ENCODE measurements at places on chromosomes 6 and 20.

GRCh38 chr20:44785768-44786167 is 24.6 kb downstream of the RIMS4 start:
- DNase-seq, result no peak

GRCh38 chr20:35347011-35347410 is 54.8 kb upstream of the FAM83C start:
- no peak for DNase-seq

- no peak for DNase-seq
These were observed 205.3 kb downstream of the CD109 start for GRCh38 chr6:73901311-73901710.

DNA sequence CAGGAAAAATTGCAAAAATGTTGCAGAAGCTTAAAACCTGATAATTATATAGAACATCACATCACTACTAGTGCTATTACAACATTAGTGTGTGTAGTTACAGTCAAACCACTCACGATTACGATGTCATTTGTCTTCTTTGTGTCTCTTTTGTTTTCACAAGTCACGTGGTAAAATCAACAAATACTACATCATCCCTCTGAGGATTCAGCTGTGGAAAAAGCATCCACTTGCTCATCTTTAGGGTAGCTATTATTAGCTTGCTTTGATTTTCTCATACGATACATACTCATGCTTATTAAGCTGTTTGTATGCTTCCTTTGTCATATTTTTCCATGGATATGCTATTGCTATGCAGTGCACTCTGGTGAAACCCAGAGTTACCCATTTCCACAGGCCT is 22.2 kb upstream of the ATXN1 start:
- DNase-seq, result no peak

DNA sequence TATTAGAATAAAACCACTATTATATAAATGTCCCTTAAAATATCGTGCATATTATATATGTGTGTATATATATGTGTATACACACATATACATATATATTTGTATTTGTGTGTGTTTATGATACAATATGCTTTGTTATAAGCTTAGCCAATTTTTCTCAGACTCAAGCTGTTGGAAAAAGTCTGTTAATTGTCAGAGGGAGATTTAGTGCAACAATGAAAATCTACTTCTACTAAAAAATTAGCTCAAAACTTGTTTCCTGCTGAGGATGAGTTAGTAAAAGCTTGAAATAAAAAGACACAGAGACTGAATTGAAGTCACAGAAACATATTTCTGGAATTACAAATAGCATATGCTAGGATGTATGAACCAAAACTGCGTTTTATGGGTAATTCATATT is 79.4 kb downstream of the ADGRG6 start:
- no peak for DNase-seq

DNA sequence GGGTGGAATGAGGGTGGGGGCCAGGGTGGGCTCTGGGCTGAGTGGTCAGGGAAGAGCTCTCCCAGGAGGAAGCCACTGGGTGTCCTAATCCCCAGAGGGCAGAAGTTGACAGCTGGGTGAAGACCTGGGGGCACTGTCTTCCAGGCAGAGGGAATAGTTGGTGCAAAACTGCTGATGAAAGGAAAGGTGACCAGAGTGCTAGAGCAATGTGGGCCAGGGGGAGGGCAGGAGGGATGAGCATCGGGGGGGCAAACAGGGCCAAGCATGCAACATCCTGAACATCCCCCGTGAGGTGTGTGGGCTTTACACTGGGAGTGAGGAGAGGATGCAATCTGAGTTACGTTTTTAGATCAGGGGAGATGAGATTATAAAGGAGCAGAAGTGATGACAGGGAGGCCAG is 97.8 kb downstream of the NOL4L start:
- no peak for DNase-seq

DNA sequence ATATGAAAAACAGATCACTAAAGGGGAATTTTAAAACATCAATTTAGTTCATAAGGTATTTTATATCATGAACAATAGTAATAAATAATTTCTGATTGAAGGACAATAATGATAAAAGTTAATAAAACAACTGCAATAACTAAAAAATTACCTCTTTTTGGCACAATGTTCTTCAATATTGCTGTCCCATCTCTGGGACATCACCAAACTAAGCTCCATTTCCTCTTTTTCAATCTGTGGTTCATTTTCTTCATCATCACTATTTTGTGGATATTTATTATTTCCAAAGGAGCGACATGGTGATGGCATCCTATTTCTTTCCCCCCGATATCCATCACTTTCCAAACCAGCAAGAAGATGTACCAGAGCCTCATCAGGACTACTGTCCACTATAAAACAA is 103.2 kb downstream of the REV3L start:
- DNase-seq, result no peak

- DNase-seq, result no peak
These were observed 125.7 kb downstream of the TTLL2 start for GRCh38 chr6:167450626-167451025.

DNA sequence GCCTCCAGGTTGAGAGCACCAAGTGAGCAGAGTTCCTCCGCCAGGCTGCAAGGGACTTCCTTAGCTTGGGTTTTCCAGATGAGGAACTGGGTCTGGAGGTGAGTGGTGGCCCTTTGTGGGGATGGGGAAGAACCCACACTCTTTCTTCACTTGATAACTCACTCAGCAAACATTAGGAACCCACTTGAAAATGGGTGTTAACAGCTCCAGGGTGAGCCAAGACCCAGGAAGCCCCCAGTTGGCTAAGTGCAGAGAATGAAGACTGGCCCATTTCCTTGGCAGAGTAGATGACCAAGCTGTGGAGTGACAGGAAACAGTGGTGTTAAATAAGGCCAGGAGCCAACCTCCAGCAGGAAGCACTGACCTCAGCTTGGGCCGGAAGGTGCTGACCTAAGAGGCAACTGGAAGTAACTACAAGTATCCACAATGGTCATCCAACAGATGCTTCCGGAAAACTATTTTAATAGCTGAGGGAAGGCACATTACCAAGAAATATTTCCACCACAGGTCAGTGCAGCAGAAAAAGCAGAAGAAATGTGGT is 22.7 kb downstream of the MRPL14 start:
- no peak for DNase-seq

DNA sequence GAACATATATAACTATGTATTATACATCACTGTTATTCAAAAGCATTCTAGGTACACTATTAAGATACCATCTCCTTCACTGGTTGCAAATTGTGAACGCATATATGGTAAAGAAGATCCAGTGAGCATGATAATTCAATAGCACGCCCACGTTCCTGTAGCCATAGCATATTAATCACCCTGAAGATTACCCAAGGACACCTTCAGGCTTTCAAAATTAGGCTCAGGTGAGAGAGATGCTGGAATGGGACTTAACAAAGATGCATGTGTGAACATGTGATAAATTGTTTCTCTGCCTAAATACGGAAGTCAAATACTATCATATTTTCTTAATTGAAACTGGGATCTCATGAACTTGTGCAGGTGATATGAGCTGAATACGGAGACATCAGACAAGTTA is 303.5 kb downstream of the PTPRK start:
- no peak for DNase-seq

- no peak for DNase-seq
These were observed 521.9 kb downstream of the PKHD1 start for GRCh38 chr6:51565472-51565871.

DNA sequence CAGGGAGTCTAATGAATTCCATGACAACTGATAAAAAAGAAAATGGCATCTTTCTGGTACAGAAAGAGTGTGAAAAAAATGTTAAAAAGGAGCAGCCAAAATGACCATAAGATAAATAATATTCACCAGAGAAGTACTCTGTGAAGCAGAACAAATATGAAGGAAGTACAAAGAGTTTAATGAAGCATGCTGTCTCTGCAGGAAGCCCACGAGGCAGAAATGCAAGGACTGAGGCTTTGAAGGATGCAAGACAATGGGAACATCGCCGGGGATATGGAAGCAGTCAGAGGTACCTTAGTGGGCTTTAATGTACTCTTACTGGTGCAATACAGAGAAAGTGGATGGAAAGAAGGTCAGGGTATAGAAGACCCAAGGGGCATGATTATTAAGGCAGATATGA is 50.7 kb downstream of the NOX3 start:
- DNase-seq, result no peak

- no peak for DNase-seq
These were observed 187.0 kb downstream of the MTFR2 start for GRCh38 chr6:136063096-136063495.

DNA sequence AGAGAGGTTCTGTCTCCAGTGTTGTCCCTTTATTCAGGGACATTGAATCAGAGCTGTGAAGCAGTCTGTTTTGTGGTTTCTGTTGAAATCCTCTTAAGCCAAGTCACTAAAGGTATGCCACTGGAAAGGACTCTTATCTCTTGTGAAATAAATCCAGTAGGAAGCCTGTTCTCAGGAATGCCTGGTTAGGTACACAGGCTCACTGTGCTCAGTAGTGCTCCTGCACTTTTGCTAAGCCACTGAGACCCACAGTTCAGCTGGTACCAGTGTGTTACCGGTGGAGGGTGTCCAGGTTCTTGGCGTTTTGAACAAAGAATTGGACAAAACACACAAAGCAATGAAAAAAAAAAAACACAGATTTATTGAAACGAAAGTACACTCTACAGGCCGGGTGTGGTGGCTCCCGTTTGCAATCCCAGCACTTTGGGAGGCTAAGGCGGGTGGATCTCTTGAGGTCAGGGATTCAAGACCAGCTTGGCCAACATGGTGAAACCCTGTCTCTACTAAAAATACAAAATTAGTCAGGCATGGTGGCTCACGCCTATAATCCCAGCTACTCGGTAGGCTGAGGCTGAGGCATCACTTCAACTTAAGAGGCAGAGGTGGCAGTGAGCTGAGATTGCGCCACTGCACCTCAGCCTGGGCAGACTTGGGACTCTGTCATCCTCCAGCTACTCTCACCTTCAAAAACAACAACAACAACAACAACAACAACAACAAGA is 186.1 kb downstream of the JARID2 start:
- no peak for DNase-seq

DNA sequence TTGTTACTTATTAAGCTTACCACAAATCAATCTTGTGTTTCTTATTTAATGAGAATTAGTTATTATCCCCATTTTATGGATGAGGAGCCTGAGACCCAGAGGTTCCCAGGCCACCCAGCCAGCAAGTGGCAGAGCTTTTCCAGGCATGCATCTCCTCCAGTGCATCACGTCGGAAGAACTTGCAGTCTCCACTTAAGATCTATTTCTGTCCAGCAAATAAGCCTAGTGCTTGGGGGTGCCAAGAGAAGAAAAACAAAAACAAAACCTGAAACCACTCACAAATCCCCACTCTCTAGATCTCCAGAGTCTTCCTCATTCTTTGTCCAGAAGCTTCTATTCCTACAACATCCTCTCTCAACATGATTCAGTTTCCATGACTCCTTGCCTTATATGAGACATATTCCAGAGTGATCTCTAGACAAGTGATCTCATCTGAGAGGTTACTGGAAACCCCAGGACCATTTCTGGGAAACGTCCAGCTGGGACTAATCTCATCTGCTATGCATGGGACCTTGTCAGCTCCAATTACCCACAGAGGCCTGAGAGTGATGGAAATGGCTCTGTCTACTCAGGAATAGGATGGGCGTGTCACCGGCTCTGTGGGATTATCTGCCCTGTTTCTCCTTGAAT is 4.1 kb downstream of the GUCA1B start:
- no peak for DNase-seq

- DNase-seq, result no peak
These were observed 11.8 kb upstream of the THBD start for GRCh38 chr20:23061262-23061661.

DNA sequence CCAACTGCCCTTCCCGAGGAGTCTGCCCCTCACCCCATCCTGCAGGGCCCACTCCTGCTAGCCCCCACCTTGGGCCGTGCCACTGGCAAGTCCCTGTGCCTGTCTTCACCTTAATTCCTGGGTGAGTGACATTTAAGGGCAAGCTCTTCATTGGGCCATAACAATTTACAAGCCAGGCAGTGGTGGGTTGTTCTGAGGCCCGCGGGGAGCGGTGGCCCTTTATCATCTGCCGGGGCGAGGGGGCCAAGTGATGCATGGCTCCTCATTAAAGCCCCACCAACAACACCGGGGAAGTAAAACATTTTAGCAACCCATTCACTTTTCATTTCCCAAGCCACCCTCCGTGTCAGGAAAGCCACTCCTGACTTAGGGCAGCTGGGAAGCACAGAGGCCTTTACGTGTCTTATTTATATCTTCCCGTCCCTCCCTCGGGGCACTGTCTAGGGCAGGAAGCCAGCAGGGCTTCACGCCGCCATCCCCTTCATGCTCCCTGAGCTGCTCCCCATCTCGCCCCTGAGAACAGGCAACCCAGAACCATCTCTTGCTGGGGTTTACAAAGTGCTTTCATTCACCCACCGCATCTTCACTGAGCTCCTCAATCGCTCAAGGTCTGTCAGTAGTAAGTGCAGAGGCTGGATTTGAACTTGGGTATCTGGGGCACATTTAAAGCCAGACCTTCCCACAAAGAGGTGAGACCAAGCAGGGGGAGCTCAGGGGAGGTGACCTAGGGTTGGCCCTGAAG is 55.5 kb upstream of the CCDC167 start:
- no peak for DNase-seq

GRCh38 chr20:40959325-40960092 is 69.1 kb upstream of the TOP1 start:
- DNase-seq, result no peak
